ENCODE measurements at places on chromosomes 2 and 18.

DNA sequence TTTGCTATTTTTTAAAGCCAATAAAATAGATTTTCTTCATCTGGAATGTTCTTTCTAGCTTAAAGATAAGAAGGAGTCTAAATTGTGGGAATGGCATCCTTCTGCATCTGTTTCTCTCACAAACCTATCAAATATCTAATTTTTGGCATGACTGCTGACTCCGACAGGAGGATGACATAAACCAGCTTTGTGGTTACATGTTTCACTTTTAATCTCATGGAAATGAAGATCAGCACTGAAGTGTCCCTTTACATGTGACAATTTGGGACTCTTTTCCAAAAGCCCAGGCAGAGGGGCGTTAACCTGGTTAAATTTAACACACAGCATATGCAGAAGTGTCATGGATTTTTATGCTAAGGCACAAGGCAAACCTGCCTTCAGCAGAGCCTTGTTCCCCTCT, 694.7 kb downstream of the ARHGAP15 start:
- DNase-seq = no peak

DNA sequence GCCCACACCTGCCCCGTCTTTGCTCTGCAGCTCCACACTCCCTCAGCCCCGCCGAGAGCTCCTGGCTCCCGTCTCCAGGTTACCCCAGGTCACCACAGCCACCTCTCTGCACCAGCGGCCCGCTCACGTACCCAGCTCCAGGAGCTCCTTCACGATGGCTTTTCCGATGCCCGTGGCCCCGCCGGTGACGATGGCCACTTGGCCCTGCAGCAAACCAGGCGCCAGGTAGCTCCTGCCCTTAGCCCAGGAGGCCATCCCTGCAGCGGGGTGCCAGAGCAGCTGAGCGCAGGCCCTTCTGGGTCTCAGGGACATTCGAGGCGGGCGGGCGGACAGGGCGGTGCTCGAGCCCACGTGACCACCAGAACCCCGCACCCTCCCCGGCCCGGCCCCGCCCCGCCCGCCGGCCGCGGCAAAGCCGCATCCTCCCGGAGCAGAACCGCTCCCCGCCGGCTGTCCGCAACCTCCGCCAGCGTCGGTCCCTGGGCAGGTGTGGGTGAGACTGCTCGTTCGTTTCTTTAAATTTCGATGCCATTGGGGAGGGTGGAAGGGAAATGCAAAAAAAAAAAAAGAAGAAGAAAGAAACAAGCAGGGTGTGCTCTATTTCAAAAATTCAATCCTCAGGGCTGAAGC, at the start of the genes PECR and TMEM169:
PECR (minus strand) TSS at position 323 of the 630 bp plus-strand sequence; CDS start at position 255, 68 bp downstream.
TMEM169 (plus strand) TSS at position 433 of the 630 bp plus-strand sequence. CDS start 14,045 bp downstream, outside the sequence.
- no peak for DNase-seq

DNA sequence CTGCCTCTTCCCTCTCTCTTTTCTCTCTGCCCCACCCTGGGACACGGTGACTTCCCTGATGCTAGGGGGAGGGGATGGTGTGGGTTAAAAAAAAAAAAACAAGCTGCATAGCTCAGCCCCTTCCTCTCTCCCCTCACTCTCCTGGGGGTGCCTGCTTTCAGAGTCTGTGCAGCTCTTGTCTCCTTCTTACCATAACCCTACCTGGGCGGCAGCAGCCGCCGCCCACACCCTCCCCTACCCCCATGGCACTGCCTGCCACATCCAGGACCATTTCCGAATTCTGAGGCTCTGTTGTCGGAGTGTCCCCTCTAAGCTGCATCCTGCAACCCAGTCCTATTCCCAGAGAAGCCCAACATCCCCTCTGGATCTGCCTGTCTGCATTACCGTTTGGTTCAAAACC, 16.0 kb downstream of the TTC32 start:
- no peak for DNase-seq

GRCh38 chr18:48410095-48410920, 1.1 kb upstream of the ZBTB7C start:
- no peak for DNase-seq

DNA sequence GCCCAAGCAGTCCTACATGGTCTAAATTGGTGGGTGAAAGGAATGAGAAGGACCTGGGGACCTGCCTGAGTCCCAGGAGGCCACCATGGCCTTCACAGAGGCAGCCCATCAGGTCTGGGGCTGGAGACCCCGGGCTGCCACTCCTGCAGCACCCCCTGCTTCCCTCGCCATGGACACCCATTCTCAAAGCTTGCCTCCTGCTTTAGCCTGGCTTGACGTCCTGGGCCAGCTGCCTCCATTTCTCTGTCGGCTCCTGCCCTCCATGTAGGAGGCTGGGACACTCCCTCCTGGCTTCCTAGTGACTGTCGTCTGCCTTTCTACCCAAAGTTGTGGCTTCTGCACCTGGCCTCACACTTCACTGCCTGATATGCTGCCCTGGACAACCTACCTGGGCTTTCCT, 198.6 kb downstream of the FAM210A start:
- DNase-seq = no peak

- DNase-seq = no peak
Observed at GRCh38 chr2:215740071-215740470, 273.3 kb downstream of the MREG start.

GRCh38 chr2:10720306-10720705, 1.1 kb upstream of the ATP6V1C2 start:
- DNase-seq = no peak

DNA sequence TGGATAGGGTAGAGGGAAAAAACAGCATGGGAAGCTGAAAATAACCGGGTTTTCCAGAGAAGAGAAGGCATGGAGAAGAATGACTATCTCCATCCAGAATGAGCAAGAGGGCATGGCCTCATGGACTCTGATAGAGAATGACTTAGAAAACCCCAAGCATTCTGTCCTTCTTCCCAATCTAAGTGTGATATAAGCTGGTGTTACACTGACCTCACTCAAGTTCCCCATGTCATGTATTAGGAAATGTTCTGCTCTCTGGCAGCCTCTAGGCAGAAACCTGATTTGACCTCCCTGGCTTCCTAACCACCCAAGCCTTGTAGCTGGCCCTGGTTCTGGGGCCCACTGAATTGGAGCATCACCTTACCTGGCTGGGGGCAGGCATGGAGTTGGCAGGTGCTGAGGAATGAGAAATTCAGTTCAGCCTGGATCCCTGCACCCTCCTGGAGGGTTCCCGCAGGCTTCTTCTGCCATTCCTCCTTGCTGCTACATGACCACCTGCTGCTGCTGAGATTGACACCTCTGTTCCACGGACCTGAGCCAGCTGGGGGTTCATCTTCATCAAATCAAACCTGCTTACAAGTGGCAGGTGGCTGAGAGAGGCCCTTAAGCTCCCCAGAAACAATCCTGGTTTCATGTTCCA, 5.2 kb upstream of the SIGLEC15 start:
- no peak for DNase-seq

DNA sequence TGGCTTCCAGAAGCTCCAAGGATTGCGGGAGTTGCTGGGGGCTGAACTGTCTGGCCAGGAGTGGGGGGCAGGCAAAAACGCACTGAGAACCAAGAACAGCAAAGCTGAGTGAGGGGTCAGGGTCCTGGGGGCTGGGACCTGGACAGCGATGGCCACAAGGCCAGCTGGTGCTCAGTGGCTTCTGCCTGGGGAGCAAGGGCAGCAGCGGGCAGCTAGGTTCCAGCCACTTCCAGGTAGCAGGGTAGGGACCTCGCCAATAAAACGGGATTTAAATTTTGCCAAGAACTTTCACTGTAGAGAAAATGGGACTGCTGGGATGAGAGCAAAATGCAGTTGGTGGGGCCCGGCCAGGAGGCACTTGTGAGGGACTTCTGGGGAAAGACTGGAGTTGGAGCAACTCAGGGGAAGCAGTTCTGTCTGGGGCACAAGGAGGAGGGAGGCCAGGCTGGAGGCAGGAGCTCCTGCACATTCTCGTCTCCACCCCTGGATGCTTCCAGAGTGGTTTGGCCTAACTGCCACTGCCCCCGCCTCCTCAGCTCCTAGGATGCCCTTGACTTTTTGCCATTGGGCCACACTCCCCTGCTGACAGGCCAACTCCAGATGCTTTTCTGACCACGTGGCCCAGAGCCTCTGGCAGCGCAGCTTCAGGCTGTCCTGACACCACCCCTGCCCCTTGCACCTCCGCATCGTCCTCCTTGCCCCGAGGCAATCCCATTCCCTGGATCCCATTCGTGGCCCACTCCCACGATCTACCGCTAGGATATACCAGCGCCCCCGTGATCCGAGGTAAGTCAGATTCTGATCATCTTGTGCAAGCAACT, 5.5 kb upstream of the CCDC74A start:
- no peak for DNase-seq

Data from SK-N-MC (cell line).